ENCODE measurements at places on chromosomes 16 and 17.

DNA sequence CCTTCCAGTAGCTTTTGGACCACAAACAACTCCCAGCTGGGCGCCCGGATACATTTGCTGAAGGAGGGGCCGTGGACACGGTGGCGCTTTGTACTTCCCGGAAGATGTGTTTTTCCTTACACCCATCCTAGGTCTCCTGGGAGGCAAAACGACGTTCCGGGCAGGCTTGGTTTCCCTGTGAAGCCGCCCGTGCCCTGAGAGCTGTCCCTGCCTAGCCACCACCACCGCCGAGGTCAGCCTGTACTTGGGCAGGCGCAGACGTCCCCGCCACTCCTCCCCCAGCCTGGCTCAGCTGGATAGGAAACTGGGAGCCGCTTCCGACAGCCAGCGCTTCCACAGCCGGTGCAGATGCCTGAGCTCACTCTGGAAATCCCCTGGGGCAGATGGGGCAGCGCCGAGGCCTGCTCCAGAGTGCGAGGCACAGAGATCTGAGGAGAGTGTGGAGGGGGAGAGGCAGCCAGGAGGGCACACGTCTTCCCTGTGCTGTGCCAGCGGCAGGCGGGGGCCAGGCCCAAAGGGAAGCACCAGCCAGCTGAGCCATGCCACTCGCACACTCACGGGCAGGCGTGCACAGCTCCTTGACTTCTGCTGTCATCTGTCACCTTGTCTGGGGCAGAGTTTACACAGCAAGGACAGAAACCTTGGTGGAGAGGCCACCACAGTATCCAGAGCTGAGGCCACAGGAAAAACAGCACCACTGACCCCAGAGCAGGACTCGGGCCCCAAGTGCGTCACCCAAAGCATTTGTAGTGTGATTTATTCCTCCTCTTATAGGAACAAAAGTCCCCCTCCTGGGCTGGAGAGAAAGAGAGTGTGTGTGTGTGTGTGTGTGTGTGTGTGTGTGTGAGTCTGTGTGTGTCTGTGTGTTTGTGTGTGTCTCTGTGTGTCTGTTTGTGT is 3.0 kb downstream of the RHBDF2 start:
- no peak for DNase-seq

GRCh38 chr17:41467561-41467960 is 375 bp upstream of the KRT32 start:
- DNase-seq = no peak

DNA sequence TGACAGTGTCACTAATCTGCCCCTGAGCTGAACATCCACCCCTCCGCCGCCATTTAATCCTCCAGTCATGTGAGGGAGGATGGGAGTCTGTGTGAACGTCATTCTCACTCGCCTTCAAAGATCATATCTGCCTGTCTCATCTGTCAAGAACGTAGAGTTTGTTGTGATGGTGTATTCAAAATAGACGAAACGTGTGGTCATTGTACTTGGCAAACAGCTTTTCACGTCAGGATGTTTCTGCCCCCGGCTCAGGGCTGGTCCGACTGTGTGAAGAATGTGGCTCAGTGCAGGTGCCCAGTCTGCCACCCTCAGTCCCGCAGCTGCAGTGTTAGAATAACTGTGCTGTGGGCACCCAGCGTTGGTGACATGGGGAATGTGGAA is 148.0 kb downstream of the KCNJ12 start:
- DNase-seq = no peak

DNA sequence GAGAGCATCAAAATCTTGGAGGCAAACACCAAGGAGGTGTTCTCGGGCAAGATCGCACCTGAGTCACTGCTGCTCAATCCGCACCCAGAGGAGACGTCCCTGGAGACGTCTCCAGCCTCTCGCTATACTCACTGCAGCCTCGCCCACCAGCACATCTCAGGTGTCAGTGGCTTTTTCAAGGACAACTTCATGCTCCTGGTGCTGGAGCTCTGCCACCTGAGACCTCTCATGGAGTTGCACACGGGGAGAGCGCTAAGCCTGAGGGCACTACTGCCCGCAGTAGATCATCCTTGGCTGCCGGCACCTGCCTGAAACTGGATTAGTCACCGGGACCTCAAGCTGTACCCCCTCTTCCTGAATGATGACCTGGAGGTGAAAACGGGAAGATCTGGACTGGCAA is 2.6 kb upstream of the MBTPS1 start:
- no peak for DNase-seq

DNA sequence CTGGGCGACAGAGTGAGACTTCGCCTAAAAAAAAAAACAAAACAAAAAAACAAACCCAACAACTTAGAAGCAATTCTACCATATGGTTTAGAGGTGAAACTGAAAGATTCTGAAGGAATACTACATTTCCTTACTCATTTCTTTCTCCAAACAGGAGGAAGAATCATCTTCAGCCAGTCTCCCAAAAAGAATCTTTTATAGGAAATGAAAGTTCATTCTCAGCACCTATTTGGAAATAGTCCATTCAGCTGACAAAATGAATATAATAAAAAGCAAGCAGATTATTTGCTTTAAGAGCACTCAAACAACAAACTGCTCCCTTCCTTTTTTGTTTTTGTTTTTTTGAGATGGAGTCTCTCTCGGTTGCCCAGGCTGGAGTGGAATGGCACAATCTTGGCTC is 17.7 kb downstream of the GRB2 start:
- DNase-seq = no peak

DNA sequence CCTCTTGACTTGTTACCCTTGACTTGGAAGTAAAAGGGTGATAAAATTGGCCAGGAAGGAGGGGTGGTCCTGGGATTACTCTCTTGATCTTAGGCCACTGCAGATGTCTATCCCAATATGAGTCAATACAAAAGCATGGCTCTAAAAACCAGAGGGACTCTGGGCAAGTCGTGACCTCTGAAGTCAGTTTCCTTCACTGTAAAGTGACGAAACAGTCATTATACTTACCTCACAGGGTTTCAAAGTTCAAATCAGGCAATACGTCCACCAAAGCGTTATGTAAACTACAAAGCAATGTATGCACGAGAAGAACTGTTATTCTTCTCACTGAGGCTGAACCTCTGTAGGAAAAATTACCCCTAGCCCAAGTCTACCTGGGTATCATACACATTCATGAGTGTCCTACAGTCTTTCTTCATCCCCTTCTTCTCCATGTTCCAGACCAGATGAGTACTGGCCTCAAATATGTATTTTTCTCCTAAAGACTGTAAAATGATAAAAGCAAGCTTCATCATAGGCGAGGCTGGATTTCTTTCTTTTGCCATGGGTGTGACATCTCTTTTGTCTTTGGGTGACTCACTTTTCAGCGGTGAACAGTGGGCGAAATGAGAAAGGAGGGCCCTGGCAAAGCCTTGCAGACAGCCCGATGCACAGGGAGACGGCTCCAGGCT is 34.5 kb upstream of the CLEC18B start:
- no peak for DNase-seq

- DNase-seq = no peak
Measured at GRCh38 chr16:80743772-80744171, 60.6 kb downstream of the CDYL2 start.

GRCh38 chr16:82062645-82063058 is 27.6 kb downstream of the HSD17B2 start:
- DNase-seq = no peak

DNA sequence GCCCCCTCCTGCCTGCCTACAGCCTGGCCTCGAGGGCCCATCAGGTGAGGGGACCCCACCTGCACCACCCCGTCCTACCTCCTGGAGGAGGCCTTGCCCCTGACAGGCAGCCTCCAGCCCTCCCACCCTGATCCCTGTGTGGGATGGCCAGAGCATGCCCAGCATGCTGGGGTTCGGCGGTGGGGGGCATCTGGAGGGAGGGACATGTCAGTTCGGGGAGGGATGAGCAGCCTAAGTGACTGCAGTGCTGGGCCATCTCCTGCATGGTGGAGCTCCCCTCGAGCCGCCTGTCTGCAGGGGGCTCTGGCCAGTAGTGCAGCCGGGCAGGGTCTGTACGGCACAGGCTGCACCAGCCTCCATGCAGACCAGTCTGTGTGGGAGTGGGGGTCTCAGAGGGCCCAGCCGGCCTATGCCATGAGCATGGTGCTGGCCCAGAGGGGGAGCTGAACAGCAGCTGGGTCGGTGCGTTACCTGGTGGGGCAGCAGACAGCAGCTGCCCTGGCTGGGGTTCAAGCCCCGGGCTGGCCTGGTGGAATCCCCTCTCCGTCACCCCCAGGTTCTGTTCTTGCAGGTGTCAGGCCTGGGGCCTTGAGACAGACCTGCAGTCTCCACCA is 4.0 kb upstream of the RNPS1 start:
- DNase-seq = no peak

- DNase-seq = no peak
Measured at GRCh38 chr16:57343221-57343620, 15.4 kb upstream of the CCL22 start.

DNA sequence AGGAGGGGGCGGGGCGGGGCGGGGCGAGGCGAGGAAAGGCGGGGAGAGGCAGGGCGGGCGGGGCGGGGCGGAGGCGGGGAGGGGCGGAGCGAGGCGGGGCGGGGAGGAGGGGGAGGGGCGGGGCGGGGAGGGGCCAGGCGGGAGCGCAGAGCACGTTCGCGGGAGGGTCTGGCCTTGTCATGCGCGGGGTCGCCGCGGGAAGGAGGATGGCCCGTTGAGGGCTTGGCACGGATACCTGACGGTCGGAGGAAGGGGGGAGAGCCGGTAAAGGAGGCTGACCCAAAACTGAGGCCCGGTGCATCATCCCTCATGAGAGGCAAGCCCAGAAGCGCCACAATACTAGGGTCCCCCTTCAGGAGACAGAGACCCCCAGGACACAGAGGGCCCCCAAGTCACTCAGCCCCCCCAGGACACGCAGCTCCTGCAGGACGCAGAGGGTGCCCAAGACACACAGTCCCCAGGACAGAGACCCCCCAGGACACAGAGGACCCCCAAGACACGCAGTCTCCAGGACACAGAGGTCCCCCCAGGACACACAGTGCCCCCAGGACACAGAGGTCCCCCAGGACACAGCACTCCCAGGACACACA is 593 bp upstream of the WDR45B start:
- no peak for DNase-seq

- DNase-seq = no peak
Measured at GRCh38 chr16:30127993-30128392, 5.0 kb upstream of the MAPK3 start.

GRCh38 chr17:21352221-21352980 is 23.8 kb upstream of the KCNJ12 start:
- no peak for DNase-seq

GRCh38 chr17:77318491-77319210 is 177.9 kb downstream of the SEC14L1 start:
- DNase-seq = no peak

GRCh38 chr17:82101767-82102679 is 4.0 kb upstream of the FASN start:
- DNase-seq = no peak

- DNase-seq = no peak
Measured at GRCh38 chr16:53971616-53972015, 267.7 kb downstream of the FTO start.

- DNase-seq = no peak
Measured at GRCh38 chr16:29900102-29900887, at the start of gene ASPHD1. TSS of gene ASPHD1 (plus strand) at chr16:29900488. CDS start at chr16:29900972, 484 bp downstream.

DNA sequence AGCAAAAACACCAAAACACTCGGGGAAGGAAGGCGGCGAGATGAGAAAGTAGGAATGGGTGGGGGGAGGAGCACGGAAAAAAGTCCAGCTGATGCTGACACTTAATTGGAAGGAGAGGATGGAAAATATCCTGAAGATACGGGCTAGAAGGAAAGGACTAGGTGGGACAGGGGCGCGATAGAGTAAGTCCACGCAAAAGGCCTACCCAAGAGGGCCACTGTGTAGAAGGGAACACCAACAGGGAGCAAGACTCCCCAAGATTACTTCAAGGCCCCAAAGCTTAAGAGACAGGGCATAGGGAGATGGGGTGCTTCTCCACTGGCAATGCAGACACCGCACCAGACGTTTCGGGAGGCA is 736 bp downstream of the APPBP2 start:
- DNase-seq = no peak

DNA sequence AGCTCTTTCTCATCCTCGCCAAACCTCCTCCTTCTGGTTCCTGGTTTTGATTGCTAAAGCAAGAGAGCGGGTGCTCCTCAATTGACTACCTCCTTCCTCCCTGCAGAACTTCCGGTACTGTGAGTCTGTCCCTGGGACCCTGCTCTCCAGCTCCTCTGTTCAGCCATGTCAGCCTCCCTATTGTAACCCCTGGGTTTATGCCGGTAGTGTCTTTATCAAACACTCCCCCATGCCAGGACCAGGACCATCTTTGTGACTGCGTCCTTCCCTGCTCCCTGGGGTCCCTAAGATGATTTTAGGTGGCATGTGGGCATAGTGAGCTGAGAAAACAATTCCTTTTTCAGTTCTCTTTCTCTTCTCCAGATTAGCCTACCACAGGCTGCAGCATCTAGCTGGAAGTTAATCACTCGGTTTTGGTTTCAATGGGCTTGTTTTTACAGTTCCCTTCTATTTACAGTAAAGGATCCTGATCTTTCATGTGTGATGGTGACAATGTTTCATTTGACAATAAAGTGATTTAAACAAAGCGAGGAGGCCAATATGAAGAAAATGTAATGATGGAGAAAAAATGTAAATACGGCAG is 27.7 kb upstream of the IL21R start:
- DNase-seq = no peak

GRCh38 chr16:77899416-77899815 is 111.1 kb downstream of the VAT1L start:
- DNase-seq = no peak

- no peak for DNase-seq
Measured at GRCh38 chr16:53950677-53951076, 246.7 kb downstream of the FTO start.

GRCh38 chr17:80671039-80671824 is 126.6 kb downstream of the RPTOR start:
- no peak for DNase-seq

GRCh38 chr17:82940226-82941020 is 100.6 kb upstream of the ZNF750 start:
- no peak for DNase-seq

DNA sequence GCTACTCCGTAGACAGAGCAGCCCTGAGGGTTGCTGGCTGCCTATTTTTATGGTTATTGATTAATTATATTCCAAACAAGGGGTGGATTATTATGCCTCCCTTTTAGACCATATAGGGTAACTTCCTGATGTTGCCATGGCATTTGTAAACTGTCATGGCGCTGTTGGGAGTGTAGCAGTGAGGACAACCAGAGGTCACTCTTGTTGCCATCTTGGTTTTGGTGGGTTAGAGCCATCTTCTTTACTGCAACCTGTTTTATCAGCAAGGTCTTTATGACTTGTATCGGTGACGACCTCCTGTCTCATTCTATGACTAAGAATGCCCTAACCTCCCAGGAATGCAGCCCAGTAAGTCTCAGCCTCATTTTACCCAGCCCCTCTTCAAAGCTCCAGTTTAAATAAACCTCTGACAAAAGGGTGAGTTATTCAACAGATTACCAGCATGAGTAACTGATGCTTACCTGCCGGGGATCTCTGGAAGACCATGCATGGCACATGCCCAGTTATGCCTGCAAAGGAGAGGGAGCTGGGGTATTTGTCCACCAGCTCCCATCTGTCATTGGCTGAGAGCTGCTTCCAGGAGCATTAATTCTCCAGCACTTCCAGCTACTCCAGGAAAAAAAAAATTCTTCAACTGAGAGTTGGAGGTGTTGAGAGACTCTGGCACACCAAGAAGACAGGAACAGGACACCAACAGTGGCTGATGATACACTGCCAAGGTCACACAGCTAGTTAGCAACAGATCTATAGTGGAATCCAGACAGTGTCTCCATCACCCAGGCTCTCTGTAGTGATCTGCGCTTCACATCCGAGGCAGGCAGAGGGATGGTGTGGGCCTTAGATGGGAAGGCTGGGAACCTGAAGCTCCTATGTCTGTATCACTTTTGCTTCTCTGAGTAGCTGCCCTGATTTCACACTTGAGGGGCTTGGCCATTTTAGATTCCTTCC is 36.6 kb upstream of the IL21R start:
- DNase-seq = no peak
